Astrocyte of the spinal cord (primary cell): ENCODE measurements at places on chromosomes 3 and 15.
A peak's percentile ranks its signal among the peaks of the same experiment; 100 is the strongest.

- DNase-seq = peak; percentile 9
Observed at GRCh38 chr3:128359846-128360642, 106.6 kb downstream of the DNAJB8 start.

GRCh38 chr3:159026510-159026909 lies 224.7 kb downstream of the MFSD1 start:
- no peak for DNase-seq

DNA sequence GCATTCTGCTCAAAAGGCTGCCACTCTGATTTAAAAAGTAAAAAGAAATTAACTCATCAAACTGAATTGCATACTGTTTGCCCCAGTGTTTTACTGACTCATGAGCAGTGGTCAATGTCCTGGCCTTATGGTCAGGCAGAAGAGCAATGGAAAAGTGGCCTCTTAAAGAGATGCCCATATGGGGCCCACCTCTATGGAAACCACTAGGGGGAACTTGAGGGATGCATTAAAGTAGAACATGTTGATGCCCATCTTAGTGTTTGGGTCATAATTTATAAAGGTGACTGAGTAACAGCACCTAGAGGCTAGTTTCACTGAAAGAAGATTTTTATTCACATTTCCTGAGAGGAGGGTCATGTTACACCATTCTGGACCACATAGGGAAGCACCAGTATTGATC lies 66.5 kb upstream of the RNU6-1 start:
- DNase-seq = no peak

DNA sequence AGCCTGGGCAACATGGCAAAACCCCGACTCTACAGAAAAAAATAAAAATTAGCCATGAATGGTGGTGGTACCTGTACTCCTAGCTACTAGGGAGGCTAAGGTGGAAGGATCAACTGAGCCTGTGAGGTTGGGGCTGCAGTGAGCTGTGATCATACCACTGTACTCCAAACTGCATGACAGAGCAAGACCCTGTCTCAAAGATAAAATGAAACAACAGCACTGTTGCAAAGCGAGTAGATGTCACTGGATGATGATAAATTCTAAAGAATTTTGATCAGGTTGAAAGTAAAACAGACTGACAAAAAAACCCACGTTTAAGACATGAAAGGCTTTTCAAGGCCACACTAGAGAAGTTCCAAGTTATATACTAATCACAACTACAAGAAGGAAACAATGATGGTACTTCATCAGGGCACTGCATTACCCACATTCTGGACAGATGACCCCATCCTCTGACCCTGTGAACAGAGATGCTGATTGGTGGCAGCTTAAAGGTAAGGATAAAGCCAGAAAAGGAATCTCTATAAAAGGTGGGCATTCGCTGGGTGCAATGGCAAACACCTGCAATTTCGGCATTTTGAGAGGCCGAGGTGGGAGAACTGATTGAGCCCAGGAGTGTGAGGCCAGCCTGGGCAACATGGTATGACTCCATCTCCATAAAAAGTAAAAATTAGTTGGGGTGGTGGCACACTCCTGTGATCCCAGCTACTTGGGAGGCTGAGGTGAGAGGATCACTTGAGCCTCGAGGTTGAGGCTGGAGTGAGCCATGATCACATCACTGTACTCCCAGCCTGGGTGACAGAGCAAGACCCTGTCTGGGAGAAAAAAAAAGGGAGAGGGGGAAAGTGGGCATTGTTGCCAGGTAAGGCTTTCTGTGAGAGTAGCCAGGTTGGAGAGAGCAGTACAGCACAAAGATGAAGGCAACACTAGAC lies 59.2 kb downstream of the TBL1XR1 start:
- DNase-seq = no peak

- DNase-seq = no peak
Observed at GRCh38 chr3:14481646-14482036, 58.5 kb downstream of the GRIP2 start.

GRCh38 chr3:127486321-127486944 lies 104.1 kb downstream of the TPRA1 start:
- DNase-seq = no peak

DNA sequence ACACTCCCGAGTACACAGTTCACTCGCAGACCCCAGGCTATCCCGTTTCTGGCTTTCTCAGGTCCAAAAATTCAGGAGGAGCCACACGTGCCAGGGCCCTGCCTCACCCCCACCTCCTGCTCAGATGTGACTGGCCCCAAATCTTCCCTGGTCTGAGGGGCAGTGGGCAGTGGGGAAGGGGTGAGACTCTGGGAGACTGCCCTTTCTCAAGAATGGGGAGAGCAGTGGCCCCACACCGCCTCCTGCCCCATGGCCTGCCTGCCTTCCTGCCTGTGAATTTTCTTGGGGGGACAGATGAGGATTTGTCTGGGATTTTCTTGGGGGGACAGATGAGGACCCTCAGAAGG lies 174.6 kb downstream of the MEGF11 start:
- no peak for DNase-seq

- DNase-seq = no peak
Observed at GRCh38 chr15:57282686-57283085, 93.6 kb upstream of the CGNL1 start.

DNA sequence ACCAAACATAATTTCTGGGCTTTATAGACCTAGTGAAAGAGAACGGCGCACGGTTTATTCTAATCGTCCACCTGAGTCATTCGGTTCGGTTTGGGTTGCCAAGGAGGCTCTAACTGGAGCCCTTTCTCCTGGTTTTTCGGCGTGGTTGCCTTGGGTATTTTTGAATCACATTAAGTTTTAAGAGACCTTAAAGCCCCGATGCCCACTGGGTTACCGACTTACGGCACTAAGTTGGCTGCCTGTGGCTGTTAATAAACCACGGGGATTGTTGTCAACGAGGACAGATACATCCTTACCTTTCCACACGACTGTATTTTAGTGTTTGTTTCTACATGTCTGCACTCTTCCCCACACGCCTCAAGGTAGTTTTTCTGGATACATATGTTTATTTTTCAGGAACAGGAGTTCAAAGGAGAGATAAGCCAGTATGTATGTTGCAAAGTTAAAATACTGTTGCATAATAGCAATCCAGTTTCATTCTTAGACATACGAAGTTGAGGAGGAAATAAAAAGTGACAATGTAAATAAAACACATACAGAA lies 1.2 kb upstream of the ANP32A start:
- DNase-seq = no peak

GRCh38 chr15:36183201-36183600 lies 396.2 kb upstream of the CDIN1 start:
- DNase-seq = no peak

DNA sequence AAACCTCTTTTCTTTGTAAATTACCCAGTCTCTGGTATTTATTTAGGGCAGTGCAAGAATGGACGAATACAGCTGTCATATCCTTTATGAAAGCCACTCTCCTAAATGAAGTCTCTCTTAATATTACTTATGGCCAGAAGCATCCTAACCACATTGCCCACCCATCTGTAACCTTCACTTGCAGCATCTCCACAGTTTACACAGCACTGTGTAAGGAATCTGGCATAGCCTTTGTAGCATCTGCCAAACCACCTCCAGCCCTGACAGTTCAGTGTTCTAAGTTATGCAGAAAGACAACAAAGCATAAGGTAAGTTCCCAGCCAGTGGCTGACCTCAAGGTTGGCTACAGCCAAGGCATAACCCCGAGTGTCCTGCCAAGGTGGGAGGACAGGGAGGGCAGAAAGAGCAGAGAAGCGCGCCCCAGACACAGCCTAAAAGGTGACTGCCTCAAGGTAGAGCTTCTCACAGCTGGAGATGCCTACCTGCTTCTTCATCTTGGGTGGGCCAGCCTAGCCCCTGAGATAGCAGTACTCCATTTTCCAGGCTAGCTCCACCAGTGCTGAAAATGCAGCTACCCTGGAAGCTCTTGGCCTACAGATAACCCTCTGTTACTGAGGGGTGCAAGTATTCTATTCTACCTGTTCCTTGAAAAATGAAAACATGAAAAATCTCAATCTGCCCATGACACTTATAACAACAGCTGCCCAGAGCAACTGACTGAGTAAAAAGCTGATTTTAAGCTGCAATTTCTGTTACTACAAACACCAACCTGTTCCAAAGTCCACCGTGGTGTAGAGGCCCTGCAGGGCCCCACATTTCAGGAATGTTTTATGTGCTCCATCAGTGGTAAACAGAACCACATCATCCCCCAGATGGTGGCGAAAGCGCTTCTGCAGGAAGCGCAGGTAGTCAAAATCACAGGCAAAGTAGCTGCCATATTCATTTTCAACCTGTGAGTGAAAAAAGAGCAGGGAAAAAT lies 39.3 kb downstream of the GLB1 start:
- DNase-seq = peak; percentile 10

GRCh38 chr3:196399485-196399945 lies 32.7 kb downstream of the UBXN7 start:
- peak; percentile 52 for DNase-seq

DNA sequence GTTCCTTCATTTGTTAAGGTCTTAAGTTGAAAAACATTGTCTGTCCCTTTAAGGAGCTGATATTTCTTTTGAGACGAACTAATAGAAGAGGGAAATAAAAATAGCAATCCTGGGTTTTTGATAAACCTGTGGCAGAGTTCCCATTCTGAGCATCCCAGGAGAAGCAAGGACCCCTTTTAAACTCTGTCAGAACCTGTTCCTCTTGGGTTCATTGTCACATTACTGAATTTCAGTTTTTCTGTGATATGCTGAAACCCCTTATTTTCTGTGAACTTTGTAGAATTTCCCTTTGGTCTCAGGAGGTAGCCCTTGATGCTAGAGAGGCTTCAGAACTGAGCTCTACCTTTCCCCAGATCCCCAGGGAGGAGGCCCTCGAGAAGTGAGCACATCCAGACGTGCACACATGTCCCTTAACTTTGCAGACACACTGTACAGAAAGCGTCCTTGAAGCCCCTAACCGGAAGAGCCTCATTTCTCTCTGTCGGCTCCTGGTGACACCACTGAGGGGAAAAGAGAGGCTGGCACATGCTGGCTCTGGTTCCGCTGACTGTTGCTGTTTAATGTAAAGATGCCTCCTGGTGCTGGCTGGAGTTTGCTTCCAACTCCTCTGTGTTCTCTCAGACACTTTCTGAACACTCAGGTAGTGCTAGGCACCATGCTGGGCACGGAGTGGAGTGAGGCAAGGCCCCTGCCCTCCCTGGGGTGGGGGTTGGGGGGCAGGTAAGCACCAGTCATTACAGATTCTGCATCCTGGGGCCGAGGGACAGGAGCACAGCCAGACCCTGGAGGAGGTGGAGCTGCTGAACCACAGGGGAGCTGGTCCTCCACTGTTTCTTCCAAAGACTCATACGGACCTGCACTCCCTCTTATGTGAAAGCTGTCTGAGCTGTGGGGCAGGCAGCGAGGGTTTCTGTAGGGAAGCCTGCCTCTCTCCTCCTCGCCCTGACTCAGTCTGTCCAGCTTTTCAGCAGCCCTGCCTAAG lies 77.5 kb downstream of the CHDH start:
- no peak for DNase-seq

GRCh38 chr3:19348941-19349564 lies 200.7 kb downstream of the KCNH8 start:
- DNase-seq = peak; percentile 9

- DNase-seq = peak; percentile 57
Observed at GRCh38 chr3:192817053-192817452, 89.7 kb upstream of the FGF12 start.

DNA sequence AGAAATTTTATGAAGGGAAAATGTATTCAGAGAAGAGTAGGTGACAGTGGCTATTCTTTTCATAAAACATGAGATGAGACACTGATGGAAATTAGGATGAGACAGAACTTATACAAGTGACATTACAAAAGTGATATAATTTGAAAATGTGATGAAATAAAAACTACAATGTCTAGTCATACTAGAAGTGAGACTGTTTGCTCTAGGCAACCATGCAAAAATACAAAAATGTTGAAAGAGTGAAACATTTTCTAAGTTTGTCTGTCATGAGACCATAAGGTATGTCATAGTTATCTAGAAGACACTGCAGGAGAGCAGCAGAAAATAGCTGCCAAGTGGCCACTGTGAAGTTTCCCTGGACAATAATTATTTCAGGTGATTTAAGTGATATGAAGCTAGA lies 459.5 kb downstream of the DIPK2A start:
- DNase-seq = no peak

DNA sequence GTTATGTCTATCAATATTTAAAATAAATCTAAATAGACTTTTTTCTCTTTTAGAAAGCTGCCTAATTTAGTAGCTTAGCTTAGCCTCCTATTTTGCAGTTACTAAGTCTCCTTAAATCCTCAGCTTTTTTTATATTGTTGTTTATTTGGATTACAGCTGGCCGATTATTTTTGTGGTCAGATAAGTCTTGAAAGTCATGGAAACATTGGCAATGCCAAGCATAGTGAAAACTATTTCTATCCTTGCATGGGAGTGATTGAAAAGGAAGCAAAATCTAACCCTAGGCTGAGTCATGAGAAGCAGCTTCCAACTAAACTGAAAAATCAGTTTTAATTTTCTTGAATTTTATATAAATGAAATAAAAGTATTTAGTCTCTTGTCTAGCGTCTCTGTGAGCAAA lies 1063.0 kb upstream of the GBE1 start:
- peak; percentile 8 for DNase-seq

GRCh38 chr3:191355406-191355805 lies 25.1 kb upstream of the UTS2B start:
- DNase-seq = no peak
